ENCODE measurements at places on chromosomes 4 and X.

GRCh38 chrX:23901805-23902204 is 5.9 kb downstream of the APOO start:
- DNase-seq = peak; percentile 80

DNA sequence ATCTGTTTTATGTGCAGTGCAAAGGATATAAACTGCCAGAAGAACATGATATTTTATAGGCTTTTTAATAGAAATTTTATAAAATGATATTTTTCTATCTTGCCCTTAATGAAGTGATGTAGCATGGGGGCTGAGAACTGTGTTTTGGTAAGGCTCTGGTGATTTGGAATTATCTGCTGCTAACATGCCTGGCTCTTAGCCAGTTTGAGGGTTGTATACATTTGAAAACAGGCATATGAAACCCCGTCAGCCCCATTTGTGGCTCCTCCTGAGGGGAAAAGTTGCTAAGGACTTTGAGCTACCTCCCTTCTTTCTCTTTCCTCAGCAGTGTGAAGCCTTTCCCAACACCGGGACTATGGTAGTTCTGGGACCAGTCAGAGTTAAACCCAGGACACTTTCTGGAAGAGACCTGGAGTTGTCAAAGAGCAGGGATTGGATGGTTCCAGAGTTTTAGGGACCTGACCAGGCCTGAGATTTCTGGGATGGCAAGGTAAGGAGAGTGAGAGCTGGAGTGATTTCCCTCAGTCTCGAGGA is 4.7 kb downstream of the SFRP2 start:
- DNase-seq = no peak

DNA sequence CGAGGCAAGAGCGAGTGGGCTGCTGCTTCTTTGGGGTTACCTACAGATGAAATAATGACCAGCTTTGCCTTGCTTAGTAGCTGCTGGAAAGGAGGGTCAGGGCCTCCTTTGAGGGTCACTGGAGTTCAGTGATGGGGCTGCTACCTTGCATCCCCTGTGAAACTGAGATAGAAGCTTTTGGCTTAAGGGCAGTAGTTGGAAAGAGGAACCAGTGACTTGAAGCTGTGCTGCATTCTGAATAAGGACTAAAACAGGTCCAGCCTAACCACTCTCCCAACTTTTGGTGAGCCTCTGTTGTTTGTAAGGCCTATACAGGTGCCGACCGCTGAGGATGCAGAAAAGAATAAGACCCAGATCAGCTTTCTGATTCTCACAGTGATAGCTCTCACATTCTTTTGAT is 41.2 kb downstream of the RASL11B start:
- no peak for DNase-seq

DNA sequence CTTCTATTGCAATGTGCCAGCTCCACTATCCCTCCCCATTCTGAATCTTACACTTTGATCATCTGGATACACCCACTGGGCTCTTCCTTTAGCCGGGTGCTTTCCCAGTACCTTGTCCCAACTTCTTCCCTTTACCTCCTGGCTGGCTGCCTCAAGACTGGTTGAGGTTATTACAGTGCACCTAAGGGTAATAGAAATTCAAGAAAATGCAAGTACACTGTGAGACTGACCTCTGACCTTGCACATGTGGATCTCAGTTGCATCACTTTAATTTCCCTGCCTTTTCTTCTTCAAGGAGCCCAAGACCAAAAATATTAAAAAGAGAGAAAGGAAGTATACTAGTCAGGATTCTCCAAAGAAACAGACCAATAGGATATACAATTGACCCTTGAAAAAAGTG is 53.9 kb upstream of the NOCT start:
- peak; percentile 32 for DNase-seq

DNA sequence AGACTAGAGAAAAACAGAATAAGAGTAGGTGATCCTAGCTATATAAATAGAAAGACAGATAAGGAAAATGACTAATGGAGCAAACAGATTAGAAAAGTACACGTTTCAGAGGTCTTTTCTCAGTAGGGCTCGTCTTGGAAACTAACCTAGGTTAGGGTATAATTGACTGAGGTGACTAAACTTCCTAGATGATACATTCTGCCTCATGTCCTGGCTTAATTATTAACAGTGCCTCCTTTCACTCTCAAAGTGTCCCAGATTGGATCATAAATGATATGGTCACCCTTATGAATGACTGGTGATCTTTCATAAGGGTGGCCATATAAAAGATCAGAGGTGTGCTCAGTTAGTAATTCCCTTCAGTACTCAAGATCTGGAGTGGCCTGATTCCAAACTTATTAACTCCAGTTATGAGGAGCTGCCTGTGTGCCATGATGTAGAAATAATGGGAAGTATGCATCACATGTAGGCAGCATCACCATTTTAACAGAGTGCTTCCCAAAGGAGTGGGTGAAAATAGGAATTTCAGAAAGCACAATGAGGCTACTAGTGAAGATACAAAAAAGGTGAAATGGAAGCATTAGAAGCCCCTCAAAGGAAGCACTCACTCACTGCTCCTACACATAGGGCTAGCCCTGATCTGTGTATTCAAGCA is 14.7 kb upstream of the GRIA3 start:
- DNase-seq = peak; percentile 38

DNA sequence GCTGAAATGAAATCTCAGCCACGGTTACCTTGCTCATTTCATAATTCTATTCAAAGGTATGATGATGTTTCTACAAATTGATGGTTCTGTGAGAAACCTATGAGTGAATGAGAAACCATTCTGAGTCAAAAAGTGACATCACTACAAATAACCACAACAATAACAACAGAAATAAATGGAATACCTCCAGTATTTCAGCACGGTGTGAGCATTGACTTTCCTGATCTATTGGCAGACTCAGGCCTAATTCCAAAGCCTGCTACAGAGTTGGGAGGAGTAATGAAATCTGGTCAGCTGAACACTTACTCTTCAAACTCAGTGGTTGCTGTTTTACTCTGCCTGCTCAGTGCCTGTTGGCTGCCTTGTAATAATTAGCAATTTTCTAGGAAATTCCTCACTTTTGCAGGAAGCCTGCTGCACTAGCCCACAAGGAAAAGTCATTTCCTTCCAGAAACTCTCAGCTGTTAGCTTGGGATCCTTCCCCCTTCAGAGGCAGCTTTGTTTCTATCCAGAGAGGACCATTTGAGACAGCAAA is 18.8 kb upstream of the SYNPO2 start:
- DNase-seq = peak; percentile 52

DNA sequence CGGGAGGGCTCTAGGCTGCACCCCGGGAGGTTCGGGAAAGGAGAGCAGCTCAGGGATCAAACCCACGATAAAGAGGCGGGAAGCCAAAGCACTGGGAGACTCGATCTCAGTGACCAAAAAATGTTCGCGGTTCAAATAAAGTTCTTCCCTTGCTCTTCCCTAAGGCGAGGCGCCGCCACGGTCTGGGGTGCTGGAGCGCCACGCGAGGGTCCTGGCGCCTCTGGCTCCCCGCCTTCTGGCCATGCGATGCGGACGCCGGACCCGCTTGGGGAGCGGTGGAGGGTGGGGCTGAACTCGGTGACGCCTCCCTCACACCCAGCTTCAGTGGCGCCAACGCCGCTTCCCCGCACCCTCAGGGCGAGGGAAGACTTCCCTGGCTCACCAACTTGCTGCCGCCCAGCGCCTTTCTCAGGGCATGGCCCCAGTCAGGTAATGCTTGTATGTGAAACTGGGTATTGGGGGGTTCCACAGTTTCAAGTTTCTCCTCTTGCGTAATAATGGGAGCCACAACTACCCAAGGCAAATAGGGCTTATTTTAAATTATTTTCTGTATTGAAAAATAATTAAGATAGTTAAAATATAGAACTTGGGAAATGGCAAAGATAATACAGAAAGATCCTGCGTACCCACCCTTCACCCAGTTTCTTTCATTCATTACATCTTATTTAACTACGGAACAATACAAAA is at the start of gene QRFPR:
QRFPR (minus strand) TSS at position 243 of the 687 bp plus-strand sequence. CDS start 371 bp downstream, outside the sequence.
- peak; percentile 66 for DNase-seq

- no peak for DNase-seq
These were observed 13.5 kb upstream of the PLS3 start for GRCh38 chrX:115547448-115547847.

DNA sequence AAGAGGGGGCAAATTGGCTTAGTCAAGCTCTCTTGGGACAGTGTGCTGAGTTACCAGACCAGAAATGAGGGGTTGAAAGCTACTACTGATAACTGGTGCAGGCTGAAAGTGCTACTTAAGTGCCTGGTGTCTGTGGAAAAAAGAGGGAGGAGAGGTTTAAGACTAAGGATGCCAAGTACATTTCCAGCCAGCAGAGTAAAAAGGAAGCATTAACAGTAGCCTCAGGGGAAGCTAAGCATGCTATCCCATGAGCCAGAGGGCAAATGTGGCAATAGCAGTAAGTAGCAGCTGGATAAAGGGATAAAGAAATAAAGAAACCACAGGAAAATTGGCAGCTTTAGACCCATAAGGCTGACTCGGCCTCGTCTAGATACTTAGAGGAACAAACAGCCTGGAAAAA is 196.3 kb upstream of the MAB21L2 start:
- peak; percentile 44 for DNase-seq

DNA sequence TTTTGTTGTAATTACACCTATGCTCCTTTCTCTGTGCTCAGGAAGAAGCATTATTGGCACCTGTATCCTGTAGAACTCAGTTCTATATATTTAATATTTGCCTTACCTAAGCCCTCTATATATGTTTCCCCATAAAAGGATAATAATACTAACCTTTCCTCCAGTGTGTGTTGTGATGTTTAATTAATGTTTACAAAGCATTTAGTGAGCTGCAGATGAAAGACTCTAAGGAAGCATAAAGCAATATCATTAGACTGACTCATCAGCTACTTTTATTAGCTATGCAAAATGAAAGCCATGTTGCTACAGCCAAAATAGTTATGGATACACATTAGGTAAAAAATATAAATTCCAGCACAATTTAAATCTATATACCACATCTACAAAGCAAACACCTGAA is 93.6 kb upstream of the PTPN13 start:
- peak; percentile 44 for DNase-seq

GRCh38 chrX:37646254-37646653 is 39.3 kb upstream of the XK start:
- DNase-seq = peak; percentile 4

GRCh38 chr4:4829837-4830236 is 29.6 kb upstream of the MSX1 start:
- DNase-seq = no peak

DNA sequence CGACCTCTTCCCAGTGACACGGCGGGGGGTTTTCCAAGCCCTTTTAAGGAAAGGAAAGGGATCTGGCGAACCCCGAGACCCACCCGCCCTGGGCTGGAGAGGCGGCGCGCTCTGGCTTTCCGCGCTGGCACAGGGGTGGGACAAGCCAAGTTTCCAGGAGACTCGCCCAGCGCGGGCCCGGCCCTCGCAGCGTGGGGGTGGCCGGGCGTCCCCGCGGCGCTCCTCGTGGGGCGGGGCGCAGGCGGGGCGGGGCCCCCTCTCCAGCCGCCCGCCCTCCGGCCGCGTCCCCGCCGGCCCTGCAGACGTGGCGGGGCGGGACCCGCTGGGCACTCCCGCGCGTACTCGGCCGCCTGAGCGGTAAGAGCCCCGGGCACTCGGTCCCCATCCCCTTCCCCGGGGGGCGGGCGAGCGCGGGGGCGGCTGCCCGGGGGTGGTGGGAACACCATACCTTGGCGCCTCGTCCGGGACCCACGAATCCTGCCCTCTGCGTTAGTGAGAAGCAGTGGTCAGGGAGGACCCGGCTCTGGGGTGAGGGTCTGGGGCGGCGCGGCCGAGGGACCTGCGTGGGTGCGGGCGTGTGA is at the start of gene FAM114A1:
FAM114A1 (plus strand) TSS at position 329 of the 581 bp plus-strand sequence. CDS start 10,273 bp downstream, outside the sequence.
- peak; percentile 69 for DNase-seq

DNA sequence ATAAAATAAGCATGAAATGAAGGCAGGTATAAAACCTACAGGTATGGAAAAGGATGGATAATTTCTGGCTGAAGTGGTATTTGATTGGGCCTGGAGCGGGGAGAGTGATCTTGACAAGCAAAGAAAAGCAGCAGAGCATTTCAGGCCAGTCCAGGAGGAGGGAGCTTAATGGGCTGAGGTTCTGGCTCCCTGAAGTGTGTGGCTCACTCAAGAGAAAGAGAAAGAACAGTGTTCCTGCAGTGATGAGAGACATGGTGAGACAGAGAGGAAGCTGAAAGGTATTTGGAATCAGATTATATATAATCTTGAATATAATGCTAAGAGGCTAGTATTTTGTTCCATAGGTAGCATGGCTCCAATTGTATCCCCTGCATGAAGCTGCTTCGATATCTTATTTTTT is 153.5 kb downstream of the MGST2 start:
- DNase-seq = no peak

DNA sequence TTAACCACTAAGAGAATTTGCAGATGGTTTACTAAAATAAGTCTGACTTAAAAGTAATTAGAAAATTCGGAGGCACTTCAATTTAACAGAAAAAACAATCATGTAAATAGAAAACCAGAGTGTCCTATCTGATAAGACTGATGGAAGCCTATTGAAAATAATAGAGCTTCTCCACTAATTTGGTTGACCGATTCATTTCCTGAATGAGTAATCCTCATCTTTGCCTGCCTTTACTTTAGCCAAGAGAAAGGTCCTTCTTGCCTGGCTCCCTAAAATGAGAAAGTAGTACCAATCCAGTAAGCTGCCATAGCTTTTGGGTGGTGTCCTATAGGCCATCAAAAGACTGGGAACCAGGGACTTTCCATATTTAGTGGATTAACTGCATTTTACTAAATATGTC is 48.4 kb downstream of the KCNIP4 start:
- DNase-seq = no peak

- DNase-seq = no peak
These were observed 113.8 kb downstream of the ADRA2C start for GRCh38 chr4:3879681-3880614.

GRCh38 chrX:106481341-106481740 is 130.4 kb upstream of the RADX start:
- DNase-seq = peak; percentile 55

DNA sequence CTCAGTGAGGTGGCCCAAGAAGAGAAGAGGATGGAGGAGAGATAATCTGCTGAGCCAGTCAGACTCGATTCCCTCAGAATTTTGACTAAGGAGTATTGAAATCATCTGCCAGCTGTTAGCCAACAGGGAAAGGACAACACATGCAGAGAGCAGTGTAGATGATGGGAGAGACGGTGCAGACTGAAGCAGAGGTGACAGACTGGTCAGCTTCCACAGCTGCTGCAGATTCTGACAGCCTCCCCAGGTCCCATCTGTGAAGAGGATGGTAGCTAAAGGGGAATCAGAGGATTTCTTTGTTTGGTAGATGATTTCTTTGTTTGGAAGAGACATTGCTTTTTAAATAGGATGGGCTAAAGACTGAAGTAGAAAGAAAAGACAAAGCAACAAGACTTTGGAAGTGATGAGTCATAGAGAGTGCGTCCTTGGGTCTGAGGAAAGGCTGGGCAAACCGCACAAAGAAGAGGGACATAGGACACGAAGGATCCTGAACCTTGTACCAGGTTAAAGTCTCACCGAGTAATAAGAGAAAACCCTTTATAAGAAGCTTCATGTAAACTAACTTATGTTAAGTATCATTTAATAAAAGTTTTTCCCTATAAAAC is 27.6 kb downstream of the INTU start:
- DNase-seq = no peak

DNA sequence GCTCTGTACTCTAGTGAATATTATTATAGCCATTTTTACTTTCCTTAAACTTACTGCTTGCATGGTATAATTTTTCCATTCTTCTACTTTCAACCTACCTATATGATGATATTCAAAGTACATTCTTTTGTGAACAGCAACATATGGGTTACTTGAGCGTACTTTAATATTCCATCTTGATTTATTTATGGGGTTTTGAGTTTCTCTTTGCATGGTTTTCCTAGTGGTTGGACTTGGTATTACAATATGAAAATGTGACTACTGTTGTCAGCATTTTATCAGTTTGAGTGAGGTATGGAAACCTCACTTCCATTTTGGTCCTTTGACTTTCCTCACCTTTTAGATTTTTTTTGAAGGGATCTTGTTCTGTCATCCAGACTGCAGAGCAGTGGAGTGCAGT is 35.9 kb downstream of the ADGRG4 start:
- no peak for DNase-seq

Measured in epithelial cell of esophagus (primary cell).